Nephron progenitor cell (in vitro differentiated cells): ENCODE measurements at places on chromosomes 3 and 15.

DNA sequence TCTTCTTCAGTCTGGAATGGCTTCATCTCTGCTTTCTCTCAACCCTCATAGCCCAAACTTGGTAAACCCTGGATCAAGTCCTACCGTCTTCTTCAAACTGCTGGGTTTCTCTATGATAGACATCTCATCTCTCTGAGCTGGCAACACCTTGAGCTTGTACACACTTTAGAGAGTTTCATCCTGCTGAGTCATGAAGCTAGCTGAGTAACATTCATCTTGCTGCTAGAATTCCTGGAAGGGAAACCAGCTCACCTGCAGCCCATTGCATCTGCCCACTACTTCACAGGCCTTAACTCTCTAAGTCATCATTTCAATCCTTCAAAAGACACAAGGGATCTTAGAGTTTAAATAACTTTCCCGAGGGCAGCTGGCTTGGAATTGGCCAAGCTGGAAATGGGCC, 175.5 kb upstream of the RORA start:
- DNase-seq: no peak

GRCh38 chr3:55935241-55935640, 448.1 kb upstream of the WNT5A start:
- no peak for DNase-seq

- DNase-seq: no peak
These were observed 43.9 kb downstream of the PPCDC start for GRCh38 chr15:75067123-75067830.

GRCh38 chr3:65948841-65949573, 89.7 kb downstream of the MAGI1 start:
- DNase-seq: no peak

DNA sequence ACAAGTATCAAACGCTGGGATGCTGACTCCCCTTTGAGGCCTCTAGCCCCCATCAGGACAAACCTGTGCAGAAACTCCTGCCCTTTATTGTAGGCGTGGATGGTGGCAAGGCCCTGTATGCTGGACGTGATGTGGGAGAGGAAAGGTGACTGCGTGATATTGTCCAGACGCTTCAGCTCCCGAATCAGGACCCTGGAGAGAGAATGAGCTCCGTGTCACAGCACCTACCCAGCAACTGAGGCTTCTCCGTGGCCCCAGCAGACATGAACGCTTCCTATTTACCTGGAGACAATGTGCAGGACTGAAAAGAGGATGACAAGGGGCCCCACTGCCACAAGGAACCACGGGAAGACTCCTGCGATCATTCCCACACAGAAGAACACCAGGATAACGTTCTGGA, 65.0 kb upstream of the PARL start:
- DNase-seq: no peak

DNA sequence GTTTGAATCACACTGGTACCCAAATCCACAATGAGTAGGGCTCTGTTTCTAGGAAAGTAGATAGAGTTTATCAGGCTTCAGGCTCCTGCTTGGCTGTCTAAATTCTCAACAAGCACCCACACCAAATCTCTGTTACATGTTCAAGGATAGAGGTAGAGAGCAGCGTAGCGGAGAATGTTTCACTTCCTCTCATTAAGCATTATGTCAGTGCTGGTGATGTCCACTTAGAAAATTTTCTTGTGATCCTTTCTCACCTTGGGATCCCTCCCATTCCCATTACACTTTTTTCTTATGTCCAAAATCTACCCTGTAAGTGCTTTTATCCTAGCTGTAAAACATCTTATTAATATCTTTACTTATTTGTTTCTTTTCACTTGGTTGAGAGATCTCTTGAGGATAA, 34.7 kb upstream of the GCSAM start:
- DNase-seq: no peak

GRCh38 chr3:123013876-123014275, 13.7 kb downstream of the SEMA5B start:
- no peak for DNase-seq

- DNase-seq: no peak
These were observed 6.5 kb upstream of the UTS2B start for GRCh38 chr3:191336833-191337232.

- no peak for DNase-seq
These were observed 14.1 kb upstream of the ATP1B3 start for GRCh38 chr3:141862279-141862816.

- no peak for DNase-seq
These were observed 1.9 kb downstream of the CACNA1D start for GRCh38 chr3:53496392-53496670.

DNA sequence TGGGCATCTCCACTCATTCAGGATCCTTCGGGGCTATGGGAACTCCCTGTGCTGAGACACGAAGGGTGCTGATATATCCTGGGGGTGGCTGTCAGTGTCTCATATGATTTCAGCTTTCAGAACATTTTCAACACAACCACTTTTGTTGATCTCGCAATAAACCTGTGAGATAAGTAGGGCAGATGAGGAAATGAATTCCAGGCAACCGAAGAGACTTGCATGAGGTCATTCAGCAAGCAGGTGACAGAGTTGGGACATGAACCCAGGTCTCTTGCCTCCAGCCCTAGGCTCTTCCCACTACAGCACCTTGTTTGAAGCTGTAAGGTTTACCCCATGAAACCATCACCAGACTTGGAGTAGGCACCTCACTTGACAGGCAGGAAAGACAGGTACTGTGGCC, 16.6 kb downstream of the DUOX1 start:
- no peak for DNase-seq
